CD4-positive, alpha-beta T cell treated with Interleukin-12 subunit alpha and Interleukin-12 subunit beta, for 1 hour (primary cell): ENCODE measurements at places on chromosomes 12 and 14.
A peak's percentile ranks its signal among the peaks of the same experiment; 100 is the strongest.

GRCh38 chr14:21940887-21941856 lies 267.6 kb upstream of the OR4E1 start:
- peak; percentile 60 for DNase-seq

DNA sequence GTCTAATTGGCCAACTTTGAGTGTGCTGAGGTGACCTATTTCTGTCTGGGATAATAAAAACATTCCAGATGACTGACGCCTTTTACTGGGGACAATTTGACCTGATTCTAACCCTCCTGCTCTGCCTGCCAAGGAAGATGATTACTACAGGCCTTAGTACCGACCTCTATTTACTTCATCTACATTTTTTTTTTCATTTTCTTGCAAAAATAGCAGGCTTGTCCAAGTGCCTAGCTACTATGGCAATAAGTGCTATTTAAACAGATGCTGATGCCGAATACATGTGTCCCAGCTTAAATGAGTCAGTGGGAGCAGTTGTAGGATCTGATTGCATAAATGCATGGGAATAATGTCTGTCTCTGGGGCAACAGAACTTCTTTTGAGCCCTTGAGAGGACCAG lies 254.3 kb downstream of the RGS6 start:
- DNase-seq: no peak

- no peak for DNase-seq
Measured at GRCh38 chr12:27095346-27095745, 13.0 kb upstream of the C12orf71 start.

- DNase-seq: no peak
Measured at GRCh38 chr12:92039046-92039445, 106.6 kb downstream of the BTG1 start.

GRCh38 chr14:61561657-61562276 lies 133.5 kb upstream of the HIF1A start:
- DNase-seq: no peak

DNA sequence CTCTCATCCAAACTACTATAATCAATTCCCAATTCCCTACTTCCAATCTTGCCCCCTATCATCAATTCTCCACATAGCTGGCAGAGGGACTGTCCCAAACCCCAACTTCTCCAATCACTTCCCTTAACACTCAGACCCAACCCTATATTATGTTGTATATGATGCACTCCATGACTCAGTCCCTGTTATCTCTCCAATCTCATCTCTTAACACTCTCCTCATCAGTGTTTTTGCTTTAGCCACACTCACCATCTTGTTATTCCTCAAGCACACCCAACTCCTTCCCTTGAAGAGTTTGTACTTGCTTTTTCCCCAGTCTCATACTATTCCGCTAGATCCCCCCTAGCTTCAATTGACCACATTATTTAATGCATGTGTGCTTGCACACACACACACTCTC lies 4.9 kb downstream of the RHOJ start:
- no peak for DNase-seq

DNA sequence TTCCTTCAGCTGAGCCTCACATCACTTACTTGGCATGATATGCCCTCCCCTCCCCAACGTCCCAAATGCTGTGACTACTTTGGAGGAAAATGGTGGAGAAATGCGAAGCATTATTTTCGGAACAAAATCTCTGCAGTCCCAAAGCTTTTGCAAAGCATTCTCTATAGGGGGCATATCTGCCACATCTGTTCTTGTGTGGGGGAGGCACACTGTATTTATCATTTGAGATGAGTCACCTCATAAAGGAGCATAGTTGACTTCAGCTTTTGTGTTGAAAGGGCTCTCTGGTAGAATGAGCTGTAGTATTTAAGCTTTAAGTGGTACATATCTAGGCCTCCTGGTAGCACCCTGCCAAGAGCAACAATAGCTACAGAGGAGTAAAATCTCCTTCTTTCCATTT lies 447.5 kb downstream of the ADAMTS20 start:
- no peak for DNase-seq

- peak; percentile 89 for DNase-seq
Measured at GRCh38 chr12:42238240-42239140, at the start of gene YAF2. TSS of gene YAF2 (minus strand) at chr12:42238248. CDS start at chr12:42238180, 68 bp downstream.

DNA sequence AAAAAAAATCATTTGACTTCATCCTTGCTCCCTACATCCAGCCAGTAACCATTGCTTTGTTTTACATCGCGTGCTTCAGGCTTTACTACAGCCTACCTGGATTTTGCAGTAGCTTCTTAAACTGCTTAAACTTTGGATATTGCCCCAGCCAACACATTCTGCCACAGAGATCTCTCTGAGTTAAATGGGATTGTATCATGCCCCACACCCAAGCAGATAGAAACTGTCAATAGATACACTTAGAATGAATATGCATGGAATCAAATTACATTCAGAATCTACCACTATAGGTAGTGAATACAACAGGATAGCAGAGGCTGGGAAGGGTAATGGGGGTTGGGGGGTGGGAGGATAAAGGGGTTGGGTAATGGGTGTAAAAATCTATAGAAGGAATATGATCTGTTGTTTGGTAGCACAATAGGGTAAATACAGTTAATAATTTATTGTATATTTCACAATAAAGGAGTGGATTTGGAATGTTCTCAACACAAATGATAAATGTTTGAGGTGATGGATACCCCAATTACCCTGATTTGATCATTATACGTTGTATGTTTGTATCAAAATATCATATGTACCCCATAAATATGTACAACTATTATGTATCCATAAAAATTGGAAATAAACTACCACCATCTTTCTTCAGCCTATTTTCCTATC lies 2.7 kb upstream of the MYRFL start:
- no peak for DNase-seq
